NCI-H187 (cell line): ENCODE measurements at places on chromosomes 5 and 9.
A peak's percentile ranks its signal among the peaks of the same experiment; 100 is the strongest.

GRCh38 chr5:94361161-94361560, 257.2 kb downstream of the KIAA0825 start:
- DNase-seq, result no peak

- DNase-seq, result no peak
These were observed 33.1 kb downstream of the RPS23 start for GRCh38 chr5:82244854-82245635.

DNA sequence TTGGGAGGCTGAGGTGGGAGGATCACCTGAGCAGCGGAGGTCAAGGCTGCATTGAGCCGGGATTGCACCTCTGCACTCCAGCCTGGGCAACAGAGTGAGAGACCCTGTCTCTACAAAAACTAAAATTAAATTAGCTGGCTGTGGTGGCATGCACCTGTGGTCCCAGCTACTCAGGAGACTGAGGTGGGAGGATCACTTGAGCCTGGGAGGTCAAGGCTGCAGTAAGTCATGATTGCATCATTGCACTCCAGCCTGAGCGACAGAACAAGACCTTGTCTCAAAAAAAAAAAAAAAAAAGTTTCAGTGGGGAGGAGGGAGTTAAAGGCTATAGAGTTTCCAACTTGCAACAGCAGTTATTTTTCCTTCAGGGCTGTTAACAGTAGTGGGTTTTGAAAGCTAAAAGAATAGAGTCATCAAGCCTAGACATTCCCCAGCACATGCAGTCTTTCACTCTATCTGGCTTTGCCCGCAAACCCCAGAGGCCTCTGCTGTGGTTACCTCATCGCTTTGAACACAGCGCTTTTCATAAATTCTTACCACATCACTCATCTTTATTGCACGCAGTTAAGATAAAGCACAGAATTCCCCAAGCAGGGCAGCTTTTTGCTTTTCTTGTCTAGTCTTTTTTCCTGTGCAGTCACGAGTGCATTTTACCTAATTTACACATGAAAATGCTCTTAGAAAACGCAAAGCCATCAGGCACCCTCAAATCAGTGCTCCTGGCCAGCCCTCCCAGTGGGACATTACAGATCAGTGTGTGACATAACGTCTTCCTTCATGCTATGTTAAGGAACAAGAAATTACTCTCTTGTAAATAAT, 8.7 kb upstream of the SLC2A8 start:
- no peak for DNase-seq

DNA sequence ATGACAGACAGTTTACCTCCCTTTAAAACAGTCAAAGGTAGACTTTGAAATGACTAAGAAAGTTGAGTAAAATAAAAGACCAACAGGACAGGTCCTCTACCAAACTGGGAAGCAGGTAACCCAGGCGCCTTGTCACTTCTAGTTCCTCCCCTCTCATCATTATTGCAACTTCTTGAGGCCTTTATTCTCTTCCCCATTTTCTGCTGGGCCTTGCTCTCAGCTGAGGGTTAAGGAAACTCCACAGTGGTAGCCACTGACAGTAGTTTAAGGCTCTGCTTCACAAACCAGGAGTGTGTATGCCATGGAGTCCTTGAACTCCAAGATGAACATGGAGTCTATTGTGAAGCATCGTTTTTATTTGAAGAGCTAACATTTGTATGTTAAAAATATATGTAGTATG, 36.9 kb upstream of the TCERG1 start:
- DNase-seq, result no peak

GRCh38 chr5:81843845-81844244, 92.9 kb upstream of the SSBP2 start:
- no peak for DNase-seq

- no peak for DNase-seq
These were observed 69.4 kb upstream of the NFIB start for GRCh38 chr9:14383294-14383693.

DNA sequence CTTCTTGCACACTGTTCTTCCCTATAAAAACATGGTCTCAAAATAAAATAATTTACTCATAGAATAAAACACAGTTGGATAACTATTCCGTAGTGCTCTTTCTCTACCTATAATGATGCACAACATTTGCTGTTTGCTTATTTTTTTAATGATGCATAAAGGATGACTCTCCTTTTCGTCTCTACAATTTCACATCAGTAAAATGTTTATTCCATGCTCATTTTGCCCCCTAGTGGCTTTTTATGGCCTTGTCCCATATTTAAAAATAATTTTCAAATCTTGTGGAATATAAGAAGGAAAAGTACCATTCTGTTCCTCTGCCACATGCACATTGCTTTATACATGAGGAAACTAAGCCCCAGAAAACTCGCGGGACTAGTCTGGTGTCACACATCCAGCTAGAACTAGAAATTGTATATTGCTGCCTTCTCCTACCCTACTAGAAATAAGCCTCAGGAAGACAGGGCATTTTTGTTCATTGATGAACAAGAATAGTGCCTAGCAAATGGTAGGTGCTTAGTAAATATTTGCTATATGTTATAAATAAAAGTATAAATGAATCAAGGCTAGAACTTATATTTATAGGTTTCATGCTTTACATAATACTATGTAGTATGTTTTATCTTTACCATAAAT, 12.7 kb downstream of the KCTD16 start:
- DNase-seq, result no peak

- DNase-seq, result no peak
These were observed 6.8 kb downstream of the KIF12 start for GRCh38 chr9:114092336-114092735.

GRCh38 chr9:70043689-70044489, at the start of gene MAMDC2:
MAMDC2 (plus strand) TSS chr9:70043848; CDS start chr9:70044198, 350 bp downstream.
- no peak for DNase-seq

DNA sequence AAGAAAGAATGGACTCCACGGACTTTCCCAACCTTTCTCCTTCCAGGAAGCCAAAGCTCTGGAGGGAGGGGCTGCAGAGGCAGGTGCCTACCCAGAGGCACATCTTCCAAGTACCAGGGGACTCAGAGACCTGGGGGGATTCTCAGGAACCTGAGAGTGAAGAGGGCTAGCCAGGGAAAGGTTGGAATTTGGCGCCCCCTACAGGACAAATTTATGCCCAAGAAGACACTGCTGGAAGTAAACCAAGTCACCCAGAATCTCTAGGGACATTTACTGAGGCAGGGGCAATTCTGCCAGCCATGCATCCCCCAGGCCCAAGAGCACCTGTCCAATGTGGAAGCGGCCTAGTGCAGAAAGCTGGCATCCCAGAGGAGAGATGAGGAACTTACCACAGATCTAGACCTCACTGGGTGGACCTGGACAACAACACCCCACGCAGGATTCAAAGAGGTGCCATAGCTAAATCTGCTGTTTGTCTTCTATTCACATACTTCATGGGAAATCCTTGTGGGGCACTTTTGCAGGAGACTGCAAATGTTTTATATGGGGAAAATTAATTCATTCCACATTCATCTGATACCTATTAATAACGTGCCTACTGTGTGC, 25.9 kb upstream of the IDNK start:
- no peak for DNase-seq

- DNase-seq, result peak; percentile 20
These were observed 8.3 kb upstream of the ENC1 start for GRCh38 chr5:74648835-74649293.

- DNase-seq, result no peak
These were observed 93.8 kb upstream of the FANCC start for GRCh38 chr9:95411054-95411892.

GRCh38 chr9:79707589-79707988, 135.8 kb downstream of the TLE4 start:
- no peak for DNase-seq

GRCh38 chr9:114098021-114098935, 814 bp downstream of the KIF12 start:
- DNase-seq, result no peak

DNA sequence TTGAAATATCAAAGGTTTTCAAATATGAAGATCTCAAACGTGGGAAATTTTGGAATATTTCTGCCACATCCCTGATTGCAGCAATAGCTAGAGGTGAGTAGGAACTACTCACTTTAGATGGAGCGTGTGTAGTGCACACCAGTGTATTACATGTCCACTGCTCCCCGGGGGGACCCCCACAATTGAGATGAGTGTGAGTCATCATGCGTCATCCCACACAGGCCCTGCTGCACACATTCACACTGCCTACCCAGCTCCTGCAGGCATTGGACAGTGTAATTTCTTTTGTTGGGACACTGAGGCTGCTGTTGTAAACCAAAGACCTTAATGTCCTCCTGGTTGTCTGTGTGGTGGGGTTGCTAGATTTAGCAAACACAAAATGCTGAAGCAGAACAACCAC, 280.0 kb downstream of the GAS1 start:
- no peak for DNase-seq

DNA sequence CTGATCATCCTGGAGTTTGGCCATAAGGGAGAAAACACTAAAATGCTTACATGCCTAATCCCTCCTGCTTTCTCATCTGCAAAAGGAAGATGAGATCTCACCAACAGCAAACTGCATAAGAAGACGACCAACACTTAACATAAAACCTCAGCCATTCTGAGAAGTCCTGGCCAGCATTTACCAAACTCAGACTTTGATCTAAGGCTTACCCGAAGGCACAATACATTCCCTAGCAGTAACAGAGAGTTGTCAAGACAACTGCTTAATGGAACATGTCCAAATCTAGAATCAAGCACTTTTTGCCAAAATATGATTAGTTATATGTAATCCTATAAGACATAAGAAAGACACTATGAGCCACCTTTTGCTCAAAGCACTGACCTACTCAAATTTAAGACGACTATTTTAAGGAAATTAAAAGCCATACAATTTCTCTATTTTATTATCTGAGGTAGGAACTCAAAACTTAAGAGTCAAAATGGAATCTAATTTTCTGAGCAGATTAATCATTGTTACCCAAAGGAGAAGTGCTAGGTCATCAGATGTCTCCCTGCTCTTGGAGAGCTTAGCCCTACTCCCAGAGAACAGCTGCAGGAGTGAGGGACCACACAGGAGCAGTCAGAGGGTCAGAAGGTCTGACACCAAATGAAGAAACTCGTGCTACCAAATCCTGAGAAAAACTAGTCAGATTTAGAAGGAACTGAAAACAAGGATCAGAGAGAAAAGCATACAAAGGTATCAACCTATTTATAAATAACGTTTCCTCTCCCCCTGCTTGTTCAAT, 39.3 kb downstream of the EPB41L4A start:
- DNase-seq, result no peak

- DNase-seq, result no peak
These were observed 9.7 kb downstream of the FAXDC2 start for GRCh38 chr5:154840435-154841272.

- DNase-seq, result no peak
These were observed 19.4 kb downstream of the SARDH start for GRCh38 chr9:133718563-133719315.

DNA sequence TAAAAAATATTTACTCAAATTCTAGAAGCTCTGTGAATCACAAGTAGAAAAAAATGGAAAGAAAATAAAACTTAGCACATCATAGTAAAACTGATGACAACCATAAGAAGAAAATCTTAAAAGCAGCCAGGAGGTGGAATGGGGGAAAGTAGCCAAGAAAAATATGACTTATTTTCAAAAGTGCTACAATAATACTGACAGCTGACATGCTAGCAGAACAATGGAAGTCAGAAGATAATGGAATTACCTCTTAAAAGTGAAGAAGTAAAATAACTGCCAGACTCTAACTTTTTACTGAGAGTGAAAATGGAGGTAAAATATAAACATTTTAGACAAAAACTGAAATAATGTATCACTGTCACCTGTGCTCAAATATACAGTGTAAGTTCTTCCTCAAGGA, 532.2 kb upstream of the SGCD start:
- DNase-seq, result no peak

DNA sequence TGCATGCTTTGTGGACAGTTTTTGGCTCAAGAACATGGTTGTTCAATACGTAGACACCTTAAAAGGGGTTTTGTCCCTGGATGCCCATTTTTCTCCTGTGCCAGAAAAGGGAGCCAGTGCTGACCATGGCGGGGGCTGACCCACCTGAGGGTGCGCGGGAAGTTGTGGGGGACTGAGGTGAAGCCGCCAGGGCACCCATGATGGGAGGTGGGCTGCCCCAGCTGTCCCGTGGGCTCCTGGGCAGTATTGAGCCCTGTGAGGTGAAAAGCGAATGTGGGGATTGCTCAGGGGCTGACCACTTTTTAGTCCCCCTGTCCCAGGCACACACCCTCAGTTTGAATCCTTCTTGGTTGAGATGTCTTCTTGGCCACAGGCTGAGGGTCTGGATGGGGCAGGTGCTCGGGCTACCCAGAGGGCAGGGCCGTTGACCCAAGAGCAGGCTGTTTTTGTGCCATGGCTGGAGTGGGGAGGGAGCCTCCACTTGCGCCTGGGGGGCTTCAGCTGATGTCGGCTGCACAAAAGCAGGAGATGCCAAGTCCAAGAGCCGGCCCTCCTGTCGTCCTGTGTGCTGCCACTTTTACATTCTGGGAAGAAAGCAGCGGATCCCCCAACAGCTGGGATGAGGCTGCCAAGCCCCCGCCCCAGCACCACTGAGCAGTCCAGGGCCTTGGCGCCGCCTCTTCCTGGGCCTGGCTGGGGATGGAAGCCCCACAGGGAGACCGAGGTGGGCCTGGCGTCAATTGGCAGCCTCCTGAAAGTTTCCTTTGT, 120.1 kb downstream of the WNK2 start:
- no peak for DNase-seq

DNA sequence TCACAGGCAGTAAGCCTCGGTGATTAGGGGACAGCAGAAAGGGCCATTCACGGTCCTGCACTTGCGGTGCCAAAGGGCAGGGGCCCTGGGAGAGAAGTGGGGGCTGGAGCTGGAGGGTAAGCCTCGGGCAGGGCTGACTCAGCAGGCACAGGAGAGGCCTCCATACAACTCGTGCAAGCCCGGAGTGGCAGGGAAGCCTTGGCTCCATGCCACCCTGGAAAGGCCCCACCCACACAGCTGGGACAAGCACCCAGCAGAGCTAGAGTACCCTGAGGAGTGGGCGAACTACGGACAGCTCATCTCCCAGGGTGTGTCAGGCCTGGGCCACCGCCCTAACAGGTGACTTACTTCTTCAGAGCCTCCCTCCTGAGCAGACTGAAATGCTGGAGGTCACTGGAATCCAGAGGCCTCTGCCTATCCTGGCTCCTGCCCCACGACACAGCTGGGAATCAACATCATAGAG, 5.6 kb upstream of the CAMK2A start:
- DNase-seq, result no peak

DNA sequence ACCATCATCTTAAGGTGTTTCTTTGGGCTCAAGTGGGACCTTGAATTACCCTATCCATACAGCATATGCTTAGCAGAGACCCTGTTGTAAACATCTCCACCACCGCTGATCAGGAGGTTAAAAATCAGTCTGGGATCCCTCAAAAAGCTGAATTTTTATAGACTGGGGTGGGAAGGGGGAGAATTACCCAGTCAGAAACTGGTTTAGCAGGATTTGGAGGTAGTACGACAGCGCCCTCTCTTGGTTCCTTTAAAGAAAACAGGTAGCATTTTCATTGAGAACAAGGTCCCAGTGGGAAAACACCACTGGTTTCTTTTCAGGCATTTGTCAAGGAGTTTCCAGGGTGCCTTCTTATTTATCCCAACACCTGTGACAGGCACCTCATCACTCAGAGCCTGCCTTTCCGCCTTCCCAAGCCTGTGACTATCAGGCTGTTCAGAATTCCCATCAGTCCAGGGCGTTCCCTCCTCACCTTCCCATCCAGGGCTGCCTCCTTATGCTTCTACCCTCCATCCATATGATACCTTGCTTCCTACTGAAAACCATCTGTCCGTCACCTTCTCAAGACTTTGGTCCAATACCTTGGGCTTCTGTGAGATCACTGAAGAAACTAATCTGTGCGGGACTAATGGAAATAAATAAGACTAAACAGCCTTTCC, 203.8 kb upstream of the RAI14 start:
- DNase-seq, result no peak

- no peak for DNase-seq
These were observed 676 bp downstream of the NOL6 start for GRCh38 chr9:33472881-33473615.
